ENCODE measurements at places on chromosomes 6 and 20. TPM values are rescaled to one million over a fixed set of nuclear protein-coding genes. Genes with fewer than 3 reads are reported as not detected.
A peak's percentile ranks its signal among the peaks of the same experiment; 100 is the strongest.

DNA sequence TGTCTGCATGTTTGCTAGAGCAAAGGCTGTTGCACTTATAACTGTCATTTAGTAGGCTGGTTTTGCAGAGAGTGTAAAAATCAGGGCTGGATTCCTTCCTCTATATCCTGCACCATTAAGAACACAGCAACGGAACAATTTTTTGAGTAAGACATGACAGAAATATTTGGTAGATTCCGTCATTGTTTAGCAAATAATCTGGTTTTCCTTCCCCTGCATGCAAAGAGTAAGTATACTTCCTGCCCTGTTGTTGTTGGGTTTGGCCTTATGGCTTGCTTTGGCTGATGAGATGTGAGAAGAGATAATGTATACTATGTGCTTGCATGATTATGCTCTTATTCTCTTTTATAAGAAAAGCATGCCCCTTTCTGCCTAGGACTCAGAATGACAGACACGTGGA, 23.8 kb downstream of the MANEA start:
- DNase-seq = no peak

- no peak for DNase-seq
Observed at GRCh38 chr6:112920994-112921393, 573.9 kb downstream of the RFPL4B start.

GRCh38 chr6:85394853-85395538, 54.9 kb upstream of the NT5E start:
- DNase-seq = no peak

GRCh38 chr6:17863901-17864754, 123.3 kb downstream of the KIF13A start:
- DNase-seq = no peak

- peak; percentile 54 for DNase-seq
Observed at GRCh38 chr6:139161169-139161568, 26.3 kb downstream of the HECA start.

Gene COL11A2
- total RNA-seq = 1.1 TPM

Data from activated naive CD8-positive, alpha-beta T cell treated with anti-CD3 and anti-CD28 coated beads, Interleukin-2, amount 10 ng/mL, durations not matched to agents 7 days and 5 days (primary cell).